ENCODE measurements at places on chromosomes 12 and 14.

DNA sequence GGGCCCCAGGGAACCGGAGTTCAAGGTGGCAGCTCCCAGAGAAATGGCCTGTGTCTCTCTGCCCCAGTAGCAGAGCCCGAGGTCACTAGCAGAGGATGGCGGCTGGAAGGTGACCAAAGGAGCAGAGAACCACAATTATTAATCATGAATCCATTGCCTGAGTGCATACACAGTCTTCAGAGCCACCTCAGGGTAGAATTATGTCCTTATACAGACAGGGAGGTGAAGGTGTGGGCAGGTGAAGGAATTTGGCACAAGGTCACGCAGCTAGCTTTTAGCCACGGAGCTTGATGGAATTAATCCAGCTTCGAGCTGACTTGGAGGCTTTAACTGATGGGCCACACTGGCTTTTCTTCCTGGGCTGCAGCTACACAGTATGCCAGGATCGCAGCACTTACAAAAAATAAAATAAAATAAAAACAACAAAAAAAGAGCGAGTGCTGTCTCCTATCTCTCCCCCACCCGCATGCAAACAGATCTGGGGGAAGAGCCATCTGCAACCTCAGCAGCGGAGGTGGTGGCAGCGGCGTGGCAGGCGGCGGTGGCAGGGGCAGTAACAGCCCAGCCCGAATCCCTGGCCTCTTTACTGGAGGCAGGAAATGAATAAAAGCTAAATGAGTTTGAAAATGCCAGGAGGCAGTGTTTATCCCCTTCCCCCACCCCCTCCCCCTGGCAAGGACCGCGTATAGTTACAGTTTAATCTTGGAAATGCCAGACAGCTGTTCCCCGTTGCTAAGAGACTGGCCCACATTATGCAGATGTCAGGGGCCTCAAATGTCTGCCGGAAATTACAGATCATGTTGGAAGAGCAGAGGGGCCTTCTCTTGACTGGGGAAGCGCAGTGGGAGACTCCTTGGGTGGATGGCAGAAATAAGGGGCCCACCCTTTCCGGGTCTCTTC, 93.5 kb downstream of the LRRC74A start:
- DNase-seq, result peak; percentile 86

DNA sequence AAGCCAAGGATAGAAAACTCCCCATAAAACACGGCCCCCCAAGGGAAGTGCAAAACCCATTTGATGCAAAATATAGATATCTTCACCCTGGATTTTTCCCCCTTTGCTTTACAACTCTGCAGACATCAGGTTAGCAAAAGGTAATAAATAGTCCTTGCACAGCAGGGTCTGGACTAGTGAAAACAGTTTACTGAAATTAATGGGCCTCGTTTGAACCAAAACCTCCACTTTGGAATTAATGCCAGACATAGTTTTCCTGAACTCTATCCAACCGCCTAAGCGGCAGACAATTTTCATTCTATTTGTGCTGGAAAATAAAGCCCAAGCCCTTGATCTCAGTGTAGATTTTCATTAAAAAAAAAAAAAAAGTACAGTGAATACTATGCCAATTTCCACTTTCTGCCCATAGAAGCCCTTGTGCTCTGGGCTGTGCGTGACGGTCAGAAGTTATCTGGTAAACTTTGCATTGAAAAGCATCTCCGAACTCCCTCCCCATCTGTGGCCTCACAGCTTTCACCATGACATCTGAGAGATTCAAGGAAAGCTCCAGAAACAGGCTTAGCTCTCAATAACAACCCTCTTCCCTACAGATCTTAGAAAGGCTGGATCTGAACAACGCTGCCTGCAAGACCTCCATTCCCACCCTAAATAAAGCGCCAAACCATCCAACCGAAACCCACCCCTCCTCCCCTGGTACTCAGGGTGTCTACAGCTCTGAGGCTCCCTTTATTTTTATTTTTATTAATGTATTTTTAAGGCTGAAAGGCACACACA, 11.0 kb upstream of the IRF2BPL start:
- peak; percentile 55 for DNase-seq

- DNase-seq, result no peak
Measured at GRCh38 chr12:9049520-9050133, 60.3 kb downstream of the KLRG1 start.

- no peak for DNase-seq
Measured at GRCh38 chr12:87603727-87604126, 425.5 kb downstream of the C12orf50 start.

- peak; percentile 95 for DNase-seq
Measured at GRCh38 chr12:85779768-85780167, 56.4 kb downstream of the RASSF9 start.

GRCh38 chr14:88322504-88323085, 474 bp downstream of the KCNK10 start:
- DNase-seq, result no peak

DNA sequence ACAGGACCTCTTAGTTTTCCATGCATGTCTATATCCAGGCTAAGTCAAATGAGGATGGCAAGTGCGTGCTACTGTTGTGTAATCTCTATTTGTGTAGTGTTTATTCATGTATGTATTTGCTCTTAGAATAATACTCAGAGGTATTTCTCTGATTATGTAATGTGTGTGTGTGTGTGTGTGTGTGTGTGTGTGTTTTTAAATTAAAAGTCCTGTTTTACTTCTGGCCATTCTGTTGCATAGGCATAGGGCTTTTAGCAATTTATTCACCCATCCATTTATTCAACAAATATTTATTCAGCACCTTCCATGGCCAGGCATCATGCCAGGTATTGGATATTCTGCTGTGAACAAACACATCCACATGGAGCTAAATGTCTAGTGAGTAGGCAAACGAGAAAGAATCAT, 63.5 kb downstream of the PELI2 start:
- peak; percentile 99 for DNase-seq

DNA sequence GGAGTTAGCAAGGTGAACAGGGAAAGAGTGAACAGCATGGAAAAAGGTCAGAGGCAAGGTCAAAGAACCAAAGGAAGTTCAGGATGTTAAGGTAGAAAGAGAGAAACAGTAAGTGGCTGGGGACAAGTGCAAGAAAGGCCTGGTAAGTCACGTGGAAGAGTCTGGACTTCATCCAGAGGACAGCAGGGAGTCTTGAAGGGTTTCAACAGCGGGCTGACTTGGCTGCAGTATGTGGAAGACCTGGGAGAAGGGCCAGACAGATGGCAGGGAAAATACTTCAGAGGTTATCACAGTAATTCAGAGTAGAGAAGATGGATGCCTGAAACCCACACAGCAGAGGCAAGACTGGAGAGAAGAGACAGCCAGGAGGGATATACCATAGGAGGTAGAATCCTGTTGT, 34.0 kb downstream of the CIT start:
- no peak for DNase-seq

DNA sequence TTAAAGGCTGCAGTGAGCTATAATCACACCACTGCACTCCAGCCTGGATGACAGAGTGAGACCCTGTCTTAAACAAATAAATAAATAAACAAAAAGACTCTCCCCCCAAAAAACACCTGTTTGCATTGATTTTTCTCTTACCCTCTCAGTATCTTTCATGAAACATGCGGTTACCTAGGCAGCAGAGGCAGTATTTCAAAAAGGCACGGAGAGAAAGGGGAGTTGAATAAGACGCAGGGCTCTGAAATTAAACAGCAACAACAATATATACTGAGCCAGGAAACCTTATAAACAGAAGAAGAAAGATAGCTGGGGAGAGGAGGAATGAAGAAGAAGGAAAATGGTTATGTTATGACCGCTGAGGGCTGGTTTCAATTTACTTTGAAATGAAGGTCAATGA, 277.6 kb downstream of the BTG1 start:
- DNase-seq, result no peak

DNA sequence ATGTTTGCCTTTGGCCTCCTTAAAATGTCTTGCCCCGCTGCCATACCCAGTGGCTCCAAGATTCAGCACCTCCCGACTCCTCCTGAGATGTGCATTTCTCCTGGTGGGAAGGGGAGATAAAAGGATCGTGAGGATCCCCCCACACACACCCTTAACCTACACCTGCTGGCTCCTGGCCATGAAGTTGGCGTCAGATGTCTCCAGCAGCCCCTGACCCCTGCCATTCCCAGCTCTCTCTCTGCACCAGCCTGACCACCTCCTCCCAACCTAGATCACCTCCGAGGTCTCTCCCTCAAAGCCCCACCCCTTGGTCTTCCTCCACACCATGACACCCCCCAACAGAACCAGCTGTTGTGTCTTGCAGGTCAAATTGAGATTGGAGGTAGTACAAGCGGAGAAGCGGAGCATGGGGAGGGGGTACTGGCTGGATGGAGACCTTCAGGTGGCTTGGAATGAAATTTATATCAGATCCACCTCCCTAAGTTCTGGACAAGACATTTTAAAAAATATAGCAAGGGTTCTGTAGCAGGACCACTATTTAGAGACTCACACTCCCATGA, 151.1 kb upstream of the FKBP4 start:
- DNase-seq, result no peak

- no peak for DNase-seq
Measured at GRCh38 chr12:57430112-57430930, 522 bp downstream of the R3HDM2 start.

DNA sequence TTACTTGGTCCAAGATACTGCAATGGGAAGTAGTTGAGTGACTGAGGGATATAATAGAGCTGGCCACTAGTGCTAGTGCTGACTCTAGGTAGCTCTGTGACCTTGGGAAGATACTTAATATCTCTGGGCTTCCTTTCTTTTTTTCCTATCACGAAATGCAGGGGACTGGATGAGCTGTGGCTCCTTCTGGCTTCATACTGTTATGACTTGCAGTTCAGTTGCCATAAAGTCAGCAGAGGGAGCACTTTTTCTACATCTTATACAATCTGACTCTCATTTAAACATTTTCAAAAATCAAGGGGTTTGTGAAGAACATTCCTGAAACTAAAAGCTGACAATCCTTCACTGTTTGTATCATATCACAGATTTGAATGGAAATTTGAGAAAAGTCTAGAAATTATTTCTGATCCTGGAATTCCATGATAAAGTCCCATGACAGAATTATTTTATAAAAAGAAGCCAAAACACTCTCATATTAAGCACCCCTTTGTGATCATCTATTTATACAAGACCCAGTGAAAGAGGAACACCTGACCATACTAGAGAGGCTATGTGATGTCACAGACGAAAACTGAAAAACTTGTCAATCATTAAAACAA, 5.3 kb downstream of the BHLHE41 start:
- DNase-seq, result peak; percentile 14

DNA sequence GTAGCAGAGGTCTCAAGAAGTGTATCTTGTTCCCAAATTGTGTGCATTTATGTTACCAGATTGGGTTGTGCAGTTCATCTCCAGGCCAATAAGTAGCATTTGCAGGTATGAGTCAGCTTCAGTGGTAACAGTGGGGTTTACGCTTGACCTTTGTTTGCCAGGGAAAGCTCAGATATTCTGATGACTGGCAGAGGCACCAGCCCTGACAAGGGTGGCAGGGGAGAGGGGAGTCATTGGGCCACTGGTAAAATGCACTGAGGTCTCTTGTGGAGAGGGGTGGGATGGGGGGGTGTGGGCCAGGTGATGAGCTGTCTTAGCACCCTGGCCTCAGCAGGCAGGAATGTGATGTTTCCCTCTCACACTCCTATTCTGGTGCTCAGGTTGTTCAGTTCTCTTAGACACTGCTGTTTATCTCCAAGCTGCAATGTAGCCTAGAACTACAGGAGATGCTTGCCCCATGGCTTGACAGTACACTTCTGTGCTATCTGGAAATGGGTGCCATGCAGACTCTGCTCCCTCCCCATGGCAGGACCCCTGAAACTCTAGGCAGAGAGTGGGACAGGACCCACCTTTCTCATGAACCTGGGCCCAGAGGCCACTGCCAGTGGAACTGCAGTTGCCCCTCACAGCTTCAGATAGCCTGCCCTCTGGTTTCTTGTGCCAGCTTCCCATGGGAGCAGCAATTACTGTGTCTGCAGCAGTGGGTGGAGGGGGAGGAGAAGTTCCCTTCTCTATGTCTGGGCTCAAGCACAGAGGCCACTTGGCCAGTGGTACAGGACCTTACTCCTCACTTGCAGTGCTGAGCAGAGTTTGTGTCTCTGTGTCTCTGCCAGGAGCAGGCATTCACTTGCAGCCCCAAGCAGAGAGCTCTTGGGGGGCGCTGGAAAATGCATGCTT, 31.9 kb downstream of the USP15 start:
- no peak for DNase-seq

DNA sequence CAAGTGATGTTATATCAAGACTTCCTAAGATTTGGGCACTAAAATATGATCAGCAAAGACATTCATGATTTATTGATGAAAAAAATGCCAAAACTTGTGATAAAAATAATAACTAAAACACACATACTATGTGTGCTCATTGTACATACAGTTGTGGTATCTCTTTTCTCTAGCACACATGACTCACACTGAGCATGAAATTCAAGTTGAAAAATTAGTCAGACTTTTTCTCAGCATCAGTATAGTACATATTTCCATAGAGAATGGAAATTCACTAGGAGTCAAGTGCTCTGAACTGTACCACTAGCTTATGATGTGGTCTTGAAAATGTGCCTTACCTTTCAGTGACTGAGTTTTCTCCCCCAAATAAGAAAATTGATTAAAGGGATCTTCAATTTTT, 471.8 kb upstream of the FLRT2 start:
- no peak for DNase-seq

DNA sequence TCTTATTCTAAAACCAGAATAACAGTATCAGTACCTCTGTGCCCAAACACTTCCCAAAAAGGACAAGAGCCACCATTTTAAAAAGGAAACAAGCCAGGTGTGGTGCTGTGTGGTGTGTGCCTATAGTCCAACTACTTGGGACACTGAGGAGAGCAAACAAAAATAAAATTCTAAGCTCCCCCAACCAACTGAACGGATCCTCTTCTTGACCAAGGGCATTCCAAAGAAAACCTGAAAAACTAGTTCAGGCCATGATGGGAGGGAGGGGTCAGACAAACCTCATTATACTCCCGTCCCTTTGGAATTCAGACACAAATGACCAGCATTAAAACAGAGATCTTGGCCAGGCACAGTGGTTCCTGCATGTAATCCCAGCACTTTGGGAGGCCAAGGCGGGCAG, 20.5 kb downstream of the SLC11A2 start:
- DNase-seq, result no peak

- no peak for DNase-seq
Measured at GRCh38 chr12:4910502-4911315, 1.0 kb downstream of the KCNA1 start.

GRCh38 chr12:132150780-132151144, 6.5 kb downstream of the NOC4L start:
- DNase-seq, result no peak

- no peak for DNase-seq
Measured at GRCh38 chr12:131217024-131217586, 263.4 kb downstream of the ADGRD1 start.

DNA sequence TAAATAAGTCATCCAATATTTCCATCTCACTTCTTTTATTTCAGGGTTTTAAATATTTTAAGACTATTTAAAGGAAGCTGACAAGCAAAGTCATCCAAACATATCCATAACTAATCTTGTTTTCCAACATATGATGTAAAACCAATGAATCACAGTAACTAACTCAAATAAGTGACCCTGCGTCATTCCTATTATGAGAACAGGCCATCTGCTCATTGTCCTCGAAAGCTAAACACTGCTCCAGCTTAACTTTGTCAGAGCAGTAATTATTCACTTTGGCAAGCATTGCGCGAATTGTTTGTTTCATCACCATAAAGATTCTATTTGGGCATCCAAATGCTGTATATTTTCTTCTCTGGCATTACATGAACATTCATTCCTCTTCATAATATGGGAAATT, 99.1 kb downstream of the CAPZA3 start:
- DNase-seq, result no peak
